Left cardiac atrium (tissue), 4 donors: ENCODE measurements at places on chromosomes 2 and 18. TPM values are rescaled to one million over a fixed set of nuclear protein-coding genes. Genes with fewer than 3 reads are reported as not detected.

The AMMECR1L gene
- total RNA-seq, result 11.7 TPM

The TTC39C gene
- 7.6 TPM for total RNA-seq

The FAM237A gene
- total RNA-seq, result not detected

The RAPGEF4 gene
- total RNA-seq, result 10.9 TPM

The REEP1 gene
- 15.7 TPM for total RNA-seq

The CHRND gene
- not detected for total RNA-seq

The RAD51AP2 gene
- total RNA-seq, result 0.16 TPM

The RAB6C gene
- not detected for total RNA-seq

The DSG1 gene
- total RNA-seq, result 2.0 TPM

DNA sequence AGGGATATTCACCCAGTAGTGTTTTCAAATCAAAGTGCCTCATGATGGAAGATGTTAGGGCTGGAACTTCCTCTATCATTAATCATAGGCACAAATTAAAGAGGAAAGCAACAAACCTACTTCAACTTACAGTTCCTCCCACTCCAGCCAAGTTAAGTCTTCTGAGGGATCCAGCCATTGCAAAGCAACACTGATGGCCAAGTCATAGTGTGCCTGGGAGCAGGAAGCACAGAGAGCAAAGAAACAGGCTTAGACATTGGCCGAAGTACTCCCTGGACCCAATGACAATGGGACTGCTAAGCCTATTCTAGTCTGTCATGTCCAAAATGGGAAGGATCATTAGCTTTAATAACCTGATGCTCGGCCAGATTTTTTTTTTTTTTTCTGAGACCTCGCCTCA is 7.0 kb downstream of the C2orf80 start:
- DNase-seq, result no peak

- no peak for DNase-seq
These were observed 26.9 kb upstream of the CCBE1 start for GRCh38 chr18:59724103-59724502.

- DNase-seq, result no peak
These were observed 127.8 kb downstream of the ARHGAP28 start for GRCh38 chr18:6857300-6857699.

GRCh38 chr2:175282886-175283285 is 101.4 kb upstream of the ATP5MC3 start:
- DNase-seq, result no peak

DNA sequence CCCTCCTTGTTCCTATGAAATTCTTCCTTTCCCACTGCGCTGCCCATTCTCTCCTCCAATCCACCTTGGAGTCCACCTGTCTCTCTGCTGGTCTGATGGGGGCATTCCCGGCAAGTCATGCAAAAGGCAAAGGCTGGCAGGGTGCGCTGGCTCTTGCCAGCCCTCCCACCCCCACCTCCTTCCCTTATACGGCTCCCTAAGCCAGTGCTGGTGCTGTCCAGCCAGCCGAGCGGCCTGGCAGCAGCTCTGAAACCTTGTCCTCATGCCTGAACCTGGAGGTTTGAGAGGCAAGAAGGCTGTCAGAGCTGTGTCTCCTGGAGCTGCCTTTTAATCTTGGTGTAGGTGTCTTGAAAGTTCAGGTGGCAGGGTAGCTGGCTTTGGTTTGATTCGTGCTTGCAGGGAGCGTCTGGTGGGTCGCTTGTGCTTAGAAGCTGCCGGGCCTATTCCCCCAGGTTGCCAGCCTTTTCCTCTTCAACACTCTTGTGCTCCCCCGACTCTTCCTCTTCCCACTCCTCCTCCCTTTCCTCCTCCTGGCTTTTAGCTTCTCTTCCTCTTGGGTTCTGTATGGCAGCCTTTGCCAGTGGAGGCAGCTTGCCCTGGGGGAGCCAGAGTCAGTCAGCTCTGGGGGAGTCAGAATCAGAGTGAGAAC is 748 bp downstream of the LIPG start:
- DNase-seq, result no peak

DNA sequence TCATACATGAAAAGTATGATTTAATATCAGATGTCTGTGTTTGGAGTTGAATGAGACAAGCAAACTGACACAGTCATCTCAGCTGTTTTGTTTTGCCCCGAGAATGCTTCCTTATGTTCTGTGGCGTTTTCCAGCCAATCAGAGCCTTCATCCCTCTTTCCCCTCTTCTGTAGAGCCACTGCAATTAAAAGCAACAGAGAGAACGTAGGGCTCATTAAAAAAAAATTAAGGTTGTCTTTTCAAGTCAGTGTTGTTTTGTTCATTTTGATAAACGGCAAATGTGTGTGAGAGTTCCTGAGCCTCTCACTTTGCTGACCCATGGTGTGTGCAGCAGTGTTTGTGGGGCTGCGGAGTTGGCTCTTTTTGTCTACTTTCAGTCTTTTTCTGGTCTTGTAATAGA is 216.0 kb downstream of the FHOD3 start:
- no peak for DNase-seq

GRCh38 chr2:218805627-218806026 is 23.7 kb downstream of the CYP27A1 start:
- no peak for DNase-seq

- no peak for DNase-seq
These were observed 45.9 kb downstream of the SCTR start for GRCh38 chr2:119478188-119478977.

- DNase-seq, result no peak
These were observed 68.8 kb downstream of the RAPGEF4 start for GRCh38 chr2:172804423-172804822.

- DNase-seq, result no peak
These were observed 21.6 kb upstream of the SLC35G4 start for GRCh38 chr18:11587846-11588245.

GRCh38 chr2:12552092-12552491 is 164.6 kb upstream of the TRIB2 start:
- DNase-seq, result no peak

- peak; percentile 44 for DNase-seq
These were observed 38.4 kb downstream of the ZAP70 start for GRCh38 chr2:97751752-97752151.

- DNase-seq, result no peak
These were observed 72.2 kb upstream of the OTOS start for GRCh38 chr2:240212425-240213225.

GRCh38 chr2:232573771-232574435 is 23.4 kb downstream of the EIF4E2 start:
- DNase-seq, result no peak

- no peak for DNase-seq
These were observed 39.6 kb downstream of the GREB1L start for GRCh38 chr18:21281603-21282002.

GRCh38 chr2:173750353-173750801 is 214.8 kb downstream of the SP3 start:
- no peak for DNase-seq

DNA sequence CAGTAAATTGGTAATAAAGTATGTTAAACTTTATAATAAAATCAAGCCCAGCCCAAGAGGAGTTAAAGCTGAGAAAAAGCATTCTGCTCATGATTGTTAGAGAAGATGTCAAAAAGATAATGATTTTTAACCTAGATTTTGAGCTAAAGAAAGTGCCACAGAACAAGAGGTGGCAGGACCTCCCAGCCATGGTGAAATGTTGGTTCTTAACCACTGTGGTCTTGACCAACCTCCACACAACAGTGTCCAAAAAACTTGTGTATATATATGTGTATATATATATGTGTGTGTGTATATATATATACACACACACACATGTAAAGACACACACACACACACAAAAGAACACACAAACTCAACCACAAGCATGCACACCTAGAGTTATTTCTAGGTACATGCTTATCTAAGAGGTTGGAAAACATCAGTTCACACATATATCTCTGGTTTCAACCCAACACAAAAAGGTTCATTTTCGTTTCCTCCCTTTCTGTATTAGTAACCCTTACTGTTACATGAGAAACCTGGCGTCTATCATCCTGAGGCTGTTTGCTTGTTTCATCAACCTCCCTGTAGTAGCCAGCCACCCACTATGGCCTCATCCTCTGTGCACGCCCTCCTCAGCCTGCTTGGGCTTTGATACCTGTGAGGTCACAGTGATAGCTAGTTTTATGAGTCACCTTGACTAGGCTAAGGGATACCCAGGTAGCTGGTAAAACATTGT is 631.8 kb upstream of the ID2 start:
- DNase-seq, result no peak

GRCh38 chr18:49515516-49515915 is 28.5 kb upstream of the C18orf32 start:
- no peak for DNase-seq
